ENCODE measurements at places on chromosomes 3 and 15.

- DNase-seq, result no peak
Measured at GRCh38 chr3:11509173-11510000, 134.3 kb downstream of the VGLL4 start.

- DNase-seq, result peak; percentile 7
Measured at GRCh38 chr3:192570821-192571791, 156.2 kb downstream of the FGF12 start.

GRCh38 chr15:58260205-58260724 is 122.1 kb downstream of the AQP9 start:
- no peak for DNase-seq

- DNase-seq, result no peak
Measured at GRCh38 chr3:24264011-24264410, 230.6 kb downstream of the THRB start.

DNA sequence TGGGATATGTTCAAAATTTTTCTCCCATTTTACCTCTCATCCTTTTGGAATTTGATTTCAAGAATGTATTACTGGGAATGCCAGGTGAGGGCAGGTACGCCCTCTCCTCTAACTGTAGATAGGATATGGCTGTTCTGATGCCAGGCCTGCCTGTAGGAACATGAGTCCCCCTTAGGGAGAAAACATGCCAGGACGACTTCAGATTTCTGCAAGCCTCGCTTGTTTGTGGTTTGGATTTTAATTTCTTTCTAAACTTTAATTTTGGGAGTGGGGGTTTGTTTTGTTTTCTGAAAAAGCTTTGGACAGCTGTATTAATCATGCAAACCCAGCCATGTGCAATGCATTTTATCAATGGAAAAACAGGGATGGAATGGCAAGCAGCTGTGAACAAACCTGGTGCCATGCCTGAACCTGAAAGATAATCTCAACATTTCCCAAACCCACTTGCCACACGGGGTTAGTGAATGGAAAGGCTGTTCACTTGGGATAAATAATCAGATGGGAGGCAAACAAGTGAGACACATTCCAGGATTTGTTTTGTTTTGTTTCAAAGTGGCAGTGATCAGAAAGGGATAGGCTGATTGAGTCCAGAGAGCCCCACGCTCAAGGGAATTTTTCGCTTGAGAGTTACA is 207.6 kb downstream of the GAP43 start:
- no peak for DNase-seq

GRCh38 chr15:58019503-58020376 is 45.8 kb downstream of the ALDH1A2 start:
- no peak for DNase-seq
